ENCODE measurements at places on chromosomes 12 and 14.

- DNase-seq, result no peak
These were observed 18.0 kb downstream of the PUS7L start for GRCh38 chr12:43740511-43741100.

DNA sequence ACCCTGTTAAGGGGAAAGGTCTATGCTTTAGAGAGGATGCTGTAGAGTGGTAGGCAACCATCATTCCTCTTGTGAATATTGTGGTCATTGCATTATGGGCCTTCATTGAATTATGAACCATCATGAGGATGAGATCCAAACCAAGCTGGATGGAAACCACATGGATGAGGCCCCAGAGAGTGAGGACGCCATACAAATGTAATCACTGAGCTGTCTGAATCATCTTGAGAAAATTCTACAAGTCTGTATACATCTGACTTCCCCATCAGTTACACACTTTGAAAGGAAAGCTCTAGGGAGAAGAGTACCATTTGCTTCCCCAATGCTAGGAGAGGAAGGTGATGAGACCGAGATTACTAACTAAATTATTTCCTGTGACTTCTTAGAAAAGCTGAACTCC lies 172.9 kb downstream of the CACNA1C start:
- DNase-seq, result no peak

DNA sequence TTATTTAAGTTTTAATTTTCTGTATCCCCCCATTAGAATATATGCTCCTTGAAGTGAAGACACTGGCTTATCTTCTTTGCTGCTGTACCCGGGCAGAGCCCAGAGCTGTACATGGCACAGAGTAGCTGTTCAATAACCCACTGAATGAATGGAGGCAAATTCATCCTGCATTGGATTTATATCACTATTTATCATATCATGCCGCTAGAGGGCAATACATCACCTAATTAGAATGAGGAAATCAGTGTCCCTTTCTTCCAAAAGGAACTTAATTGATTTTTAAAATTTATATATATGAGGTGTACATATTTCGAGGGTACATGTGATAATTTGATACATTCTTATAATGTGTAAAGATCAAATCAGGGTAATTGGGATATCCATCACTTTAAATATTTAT lies 89.2 kb upstream of the TMEM260 start:
- DNase-seq, result peak; percentile 37

DNA sequence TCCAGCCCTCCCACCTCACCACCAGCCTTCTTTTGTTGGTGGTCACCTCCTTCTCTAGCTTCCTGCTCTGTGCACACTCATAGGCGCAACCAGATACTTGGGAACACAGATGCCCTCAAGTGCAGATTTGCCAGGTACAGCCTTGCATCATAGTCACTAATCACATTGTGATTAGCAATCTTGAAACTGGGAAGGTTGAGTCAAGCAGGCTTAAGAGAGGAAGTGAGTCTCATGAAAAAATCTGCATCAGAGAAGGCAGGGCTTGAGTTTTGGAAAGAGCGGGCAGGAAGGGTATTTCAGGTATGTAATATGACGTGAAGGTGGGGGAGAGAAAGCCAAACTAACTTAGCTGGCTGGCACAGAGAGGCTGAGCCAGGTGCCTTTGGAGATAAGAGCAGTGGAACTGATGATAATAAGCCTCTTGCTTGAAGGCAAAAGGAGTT lies 2.7 kb upstream of the RABGGTA start:
- peak; percentile 91 for DNase-seq

DNA sequence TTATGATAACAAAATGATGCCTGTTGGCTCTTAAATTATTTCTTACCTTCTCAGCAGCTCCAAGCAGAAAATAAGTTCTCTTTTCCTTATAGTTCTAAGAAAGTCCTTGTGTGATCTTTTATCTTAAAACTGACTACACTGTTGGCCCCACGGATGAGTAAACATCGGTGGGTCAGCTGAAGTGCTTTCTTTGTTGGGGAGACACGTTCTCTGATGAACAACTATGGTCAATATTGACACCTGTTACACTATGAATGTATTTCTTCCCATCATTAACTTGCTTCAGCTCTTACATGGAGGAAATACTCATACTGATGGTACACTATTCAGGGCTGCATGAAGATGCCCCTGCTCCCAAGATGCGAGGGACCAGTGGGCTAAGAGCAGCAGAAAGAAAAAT lies 110.8 kb upstream of the EEA1 start:
- no peak for DNase-seq

GRCh38 chr12:88893801-88894200 lies 313.5 kb upstream of the KITLG start:
- DNase-seq, result no peak

DNA sequence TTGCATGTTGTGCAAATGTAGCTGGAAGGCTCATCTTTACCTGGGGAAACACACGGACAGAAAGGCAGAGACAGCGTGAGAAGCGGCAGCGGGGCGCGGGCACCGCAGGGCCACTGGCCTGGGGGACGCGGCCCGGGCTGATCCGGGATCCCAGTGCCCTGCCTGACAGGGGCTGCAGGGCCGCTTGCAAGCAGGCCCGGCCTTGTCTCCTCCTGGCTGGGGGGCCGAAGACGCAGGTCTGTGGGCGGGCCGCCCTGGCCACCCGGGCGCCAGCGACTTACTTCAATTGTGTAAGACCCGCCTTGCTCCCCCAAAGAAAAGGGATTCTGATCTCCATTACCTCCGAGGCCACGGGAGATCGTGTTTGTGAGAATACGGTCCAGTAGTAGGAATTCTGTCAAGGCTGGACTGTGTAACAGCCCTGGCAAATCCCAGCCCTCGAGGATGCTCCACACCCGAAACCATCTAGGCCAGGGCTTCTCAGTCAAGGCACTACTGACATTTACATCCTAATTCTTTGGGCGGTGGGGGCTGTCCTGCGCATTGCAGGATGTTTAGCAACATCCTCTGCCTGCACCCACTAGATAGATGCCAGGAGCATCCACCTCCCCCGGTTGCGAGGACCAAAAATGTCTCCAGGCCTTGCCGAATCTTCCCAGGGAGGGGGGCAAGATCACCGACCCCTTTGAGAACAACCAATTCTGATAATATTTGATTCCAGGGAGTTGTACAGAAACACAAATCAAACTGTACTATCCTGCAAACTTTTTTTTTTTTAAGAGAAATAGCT lies 95.6 kb downstream of the BCL11B start:
- no peak for DNase-seq

DNA sequence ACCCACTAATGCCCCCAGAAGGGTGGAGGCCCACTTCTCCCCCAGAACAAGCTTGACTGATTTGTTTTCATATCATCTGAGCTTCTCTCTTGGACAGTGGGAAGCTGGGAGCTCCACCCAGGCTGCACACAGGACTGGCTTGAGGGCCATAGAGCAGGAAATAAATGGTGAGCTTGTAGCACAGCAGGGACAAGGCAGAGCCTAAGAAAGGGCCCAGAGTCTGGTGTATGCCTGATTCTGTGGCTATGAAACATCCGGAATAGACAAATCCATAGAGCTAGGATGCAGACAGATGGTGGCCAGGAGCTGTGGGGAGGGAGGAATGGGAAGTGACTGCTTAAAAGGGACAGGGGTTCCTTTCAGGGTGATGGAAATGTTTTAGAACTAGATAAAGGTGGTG lies 79.0 kb downstream of the ARL6IP4 start:
- no peak for DNase-seq

- no peak for DNase-seq
These were observed 47.4 kb downstream of the SLC38A1 start for GRCh38 chr12:46221255-46222128.

DNA sequence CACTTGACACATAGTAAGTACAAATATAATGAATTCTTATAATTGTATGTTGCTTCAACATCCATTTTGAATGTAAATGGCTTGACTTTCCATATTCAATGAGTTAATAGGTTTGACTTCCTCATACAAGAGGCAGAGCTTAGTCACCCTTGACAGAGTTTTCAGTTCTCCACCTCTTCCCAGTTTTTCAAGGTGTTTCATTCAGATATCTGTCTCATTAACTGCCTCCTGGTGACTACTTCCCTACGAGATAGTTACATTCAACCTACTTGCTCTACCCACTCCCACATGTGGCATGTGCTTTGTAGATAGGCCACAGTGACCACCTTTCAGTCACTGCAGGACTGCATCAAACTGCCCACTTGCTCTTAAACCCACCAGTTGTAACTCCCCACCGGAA lies 60.0 kb downstream of the MYF5 start:
- no peak for DNase-seq

- peak; percentile 31 for DNase-seq
These were observed 11.4 kb downstream of the CEP128 start for GRCh38 chr14:80930095-80930494.

GRCh38 chr14:51081209-51081608 lies 13.7 kb downstream of the TRIM9 start:
- no peak for DNase-seq

- no peak for DNase-seq
These were observed 29.0 kb downstream of the DLK1 start for GRCh38 chr14:100755649-100756048.

DNA sequence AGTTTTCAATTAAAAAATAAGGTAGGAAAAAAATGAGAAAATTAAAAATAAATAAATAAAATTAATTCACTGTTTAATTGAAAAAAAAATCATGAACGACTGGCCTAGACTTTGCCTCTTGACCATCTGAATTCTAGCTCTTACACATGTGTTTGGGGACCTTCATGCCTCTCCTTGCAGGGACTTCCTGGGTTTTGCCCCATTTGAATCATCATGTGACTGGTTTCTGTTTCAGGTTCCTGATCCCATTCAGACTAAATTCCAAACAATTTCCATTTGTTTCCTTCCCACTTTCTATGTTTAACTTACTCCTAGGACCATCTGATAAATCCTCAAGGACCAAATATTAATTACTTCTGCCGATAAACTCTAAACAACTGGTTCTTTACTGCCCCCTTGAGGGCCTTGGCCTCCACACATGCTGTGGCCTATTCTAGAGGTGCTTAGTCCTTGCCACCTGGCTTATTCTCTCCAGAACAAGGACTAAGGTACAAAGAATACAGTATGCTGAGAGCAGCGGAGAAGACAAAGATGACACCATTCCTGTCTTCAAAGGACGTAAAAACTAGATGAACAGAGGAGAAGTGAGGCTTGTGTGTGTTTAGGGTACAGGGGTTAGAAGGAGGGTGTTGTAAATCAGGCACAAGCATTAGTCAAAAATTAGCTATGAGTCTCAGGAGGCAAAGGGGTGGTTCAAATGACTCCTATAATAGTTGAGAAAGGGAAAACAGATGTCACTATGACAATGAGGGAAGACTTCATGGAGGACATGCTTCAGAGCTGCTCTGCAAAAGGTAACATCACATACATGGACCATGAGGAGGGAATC lies 125.8 kb upstream of the AVPR1A start:
- peak; percentile 14 for DNase-seq

DNA sequence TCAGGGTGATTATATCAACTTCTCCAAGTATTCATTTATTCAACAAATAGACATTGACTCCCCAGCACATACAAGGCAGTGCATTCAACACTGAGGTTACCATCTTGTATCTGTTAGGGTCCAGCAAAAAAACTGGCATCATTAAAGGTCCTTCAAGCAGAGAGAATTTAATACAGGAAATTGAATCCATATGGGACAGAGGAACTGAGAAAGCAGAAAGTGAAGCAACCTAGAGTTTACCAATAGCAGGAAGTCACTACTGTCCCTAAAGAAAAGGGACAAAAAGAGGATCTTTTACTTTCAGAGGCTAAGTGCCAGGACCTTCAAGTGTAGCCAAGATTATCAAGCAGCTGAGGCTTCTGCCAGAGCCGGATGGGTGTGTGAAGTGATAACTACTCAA lies 237.8 kb upstream of the TBX3 start:
- DNase-seq, result no peak

GRCh38 chr14:100979780-100980179 lies 76.3 kb upstream of the RTL1 start:
- no peak for DNase-seq

DNA sequence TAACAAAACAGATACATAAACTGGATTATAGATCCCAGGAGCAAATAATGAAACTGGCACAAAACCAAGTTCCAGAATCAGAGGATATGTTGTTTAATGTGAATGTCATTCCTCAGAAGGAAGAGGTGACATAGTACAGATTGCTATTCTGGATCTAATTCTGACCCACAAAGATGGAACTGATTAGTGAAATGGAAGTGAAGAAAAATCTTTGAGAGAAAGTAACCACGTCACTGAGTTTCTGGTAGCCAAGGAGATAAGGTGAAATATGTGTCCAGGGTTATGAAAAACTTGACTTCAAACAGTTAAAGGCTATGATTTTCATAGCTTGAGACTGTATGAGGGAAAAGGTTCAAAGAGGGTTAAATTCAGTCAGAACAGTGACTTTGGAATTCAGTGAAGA lies 8.3 kb downstream of the OR10AD1 start:
- no peak for DNase-seq

- DNase-seq, result no peak
These were observed 16.4 kb upstream of the ARID2 start for GRCh38 chr12:45713078-45713477.

DNA sequence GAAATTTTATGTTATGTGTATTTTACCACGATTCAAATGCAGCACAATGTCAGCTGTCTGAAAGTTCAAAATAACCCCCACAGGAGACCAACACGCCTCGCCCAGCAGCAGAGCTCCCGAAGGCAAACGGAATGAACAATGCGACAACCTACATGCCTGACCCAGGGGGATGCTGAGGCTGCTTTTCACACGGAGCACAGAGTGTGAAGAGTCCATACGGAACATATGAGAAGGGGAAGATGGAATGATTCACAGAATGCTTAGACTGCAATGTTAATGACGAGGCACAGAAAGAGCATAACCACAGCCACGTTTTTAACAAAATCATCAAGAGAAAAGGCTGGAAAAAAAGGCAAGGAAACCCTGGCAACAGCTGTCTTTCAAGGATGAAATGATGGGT lies 22.6 kb downstream of the ZFYVE21 start:
- DNase-seq, result no peak

GRCh38 chr14:86129426-86129825 lies 599.5 kb downstream of the FLRT2 start:
- DNase-seq, result no peak

- no peak for DNase-seq
These were observed 120.4 kb downstream of the CALM1 start for GRCh38 chr14:90517076-90517841.

DNA sequence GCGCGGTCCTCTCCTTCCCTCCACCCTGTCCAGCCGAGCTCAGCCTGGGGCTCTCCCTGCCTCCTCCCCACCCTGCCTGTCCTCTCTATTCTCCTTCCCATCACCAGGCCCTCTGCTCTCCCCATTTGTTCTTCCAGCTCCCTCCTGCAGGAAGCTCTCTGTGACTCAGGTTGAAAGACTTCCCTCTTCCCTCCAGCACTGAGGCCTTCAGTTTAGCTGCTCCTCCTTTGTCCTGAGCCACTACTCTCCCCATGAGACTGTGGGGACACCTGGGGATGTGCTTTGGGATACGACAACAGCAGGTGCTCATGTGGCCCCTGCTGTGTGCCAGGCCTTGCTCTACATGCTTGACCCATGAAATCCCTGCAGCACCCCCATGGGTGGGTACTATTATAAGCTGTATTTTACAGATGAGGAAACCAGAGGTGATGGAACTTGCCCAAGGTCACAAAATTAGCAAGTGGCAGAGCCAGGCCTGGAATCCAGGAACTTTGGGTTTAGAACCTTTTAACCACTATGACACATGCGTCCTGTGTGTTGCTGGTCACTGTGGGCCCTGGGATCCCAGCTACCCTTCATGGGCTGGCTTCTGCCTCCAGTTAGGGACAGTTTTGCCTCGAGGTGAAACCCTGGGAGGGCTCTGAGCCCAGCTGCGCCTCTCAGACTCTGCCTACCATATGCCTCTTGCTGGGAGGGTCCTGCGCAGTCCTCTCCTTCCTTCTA lies 5.5 kb downstream of the KRT80 start:
- DNase-seq, result no peak

Measured in activated CD4-positive, alpha-beta T cell treated with anti-CD3 and anti-CD28 coated beads, Interleukin-2, Interleukin-4, amounts not matched to agents 100 ng/mL and 50 ng/mL, durations not matched to agents 16 hours and 8 hours (primary cell).